ENCODE measurements at places on chromosomes 3 and 15. TPM values are rescaled to one million over a fixed set of nuclear protein-coding genes. Genes with fewer than 3 reads are reported as not detected.

DNA sequence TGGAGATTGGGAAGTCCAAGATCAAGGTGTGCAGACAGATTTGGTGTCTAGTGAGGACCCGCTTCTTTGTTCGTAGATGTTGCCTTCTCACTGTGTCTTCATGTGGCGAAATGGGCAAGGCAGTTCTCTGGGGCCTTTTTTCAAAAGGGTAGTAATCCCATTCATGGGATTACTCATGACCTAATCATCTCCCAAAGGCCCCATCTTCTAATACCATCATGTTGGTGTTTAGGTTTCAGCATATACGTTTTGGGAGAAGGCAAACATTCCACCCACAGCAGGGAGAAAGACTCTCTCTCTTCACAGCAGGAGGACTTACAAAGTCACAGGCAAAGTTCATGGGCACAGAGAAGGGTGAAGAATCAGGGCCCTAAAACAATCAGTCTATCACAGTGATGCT is 252.1 kb downstream of the RPLP1 start:
- ATAC-seq: no peak

GRCh38 chr3:172536505-172536904 is 13.3 kb upstream of the TNFSF10 start:
- ATAC-seq: no peak

- no peak for ATAC-seq
Observed at GRCh38 chr3:113253702-113254101, 42.3 kb downstream of the BOC start.

DNA sequence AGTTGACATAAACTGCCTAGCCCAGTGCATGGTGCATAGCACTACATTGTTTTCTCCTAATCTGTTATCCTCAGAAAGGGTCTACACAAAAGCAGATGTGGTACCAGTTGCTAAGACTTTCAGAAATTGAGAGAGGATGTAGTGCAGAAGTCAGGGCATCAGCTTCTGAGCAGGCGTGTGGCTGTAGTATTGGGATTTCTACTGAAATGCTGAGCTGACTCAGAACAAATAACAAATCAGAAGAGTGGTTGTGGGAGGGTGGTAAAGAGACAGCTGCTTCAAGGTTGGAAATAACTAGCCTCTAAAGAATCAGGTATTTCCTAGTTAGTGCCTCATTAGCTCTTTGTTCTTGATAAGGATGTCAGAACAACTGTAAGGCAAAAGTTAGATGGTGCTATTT is 161.3 kb downstream of the AKAP13 start:
- ATAC-seq: peak; percentile 83

- no peak for ATAC-seq
Observed at GRCh38 chr3:13195374-13195773, 122.1 kb upstream of the IQSEC1 start.

DNA sequence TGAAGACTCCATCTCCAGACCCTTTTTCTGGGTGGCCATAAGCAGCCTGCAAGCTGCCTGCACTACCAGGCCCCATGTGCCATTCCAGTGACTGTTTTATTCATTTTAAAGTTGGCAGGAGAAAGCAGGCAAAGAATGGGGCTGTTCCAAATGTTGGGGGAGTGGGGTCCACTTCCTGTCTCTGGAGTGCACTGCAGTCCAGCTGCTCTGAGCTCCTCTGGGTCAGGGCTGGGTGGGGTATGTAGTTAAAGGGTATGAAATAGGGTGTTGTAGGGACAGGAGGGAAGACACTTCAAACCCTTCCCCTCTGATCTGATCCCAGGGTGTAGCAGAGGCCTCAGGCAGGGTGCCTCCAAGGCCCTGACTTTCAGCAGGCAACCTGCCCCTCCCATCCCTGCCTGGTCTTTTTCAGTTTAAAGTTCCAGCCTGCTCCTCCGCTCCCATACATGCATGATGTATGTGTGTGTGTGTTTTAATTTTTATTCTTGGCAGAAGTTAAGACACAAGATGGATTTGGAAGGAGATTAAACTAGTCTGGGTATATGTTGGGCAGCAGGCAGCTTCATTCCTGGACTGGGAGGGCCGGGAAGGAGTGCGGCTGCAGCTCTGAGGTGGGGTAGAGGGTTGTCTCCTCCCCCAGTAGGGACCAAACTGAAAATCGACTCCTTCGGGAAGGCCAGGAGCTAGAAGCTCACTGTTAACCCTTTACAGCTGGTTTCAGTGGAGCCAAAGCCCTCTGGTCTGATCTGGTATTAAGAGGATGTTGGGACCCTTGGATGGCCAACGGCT is 17.3 kb downstream of the BOC start:
- ATAC-seq: no peak

GRCh38 chr15:84702961-84703482 is 12.9 kb downstream of the SEC11A start:
- peak; percentile 58 for ATAC-seq

DNA sequence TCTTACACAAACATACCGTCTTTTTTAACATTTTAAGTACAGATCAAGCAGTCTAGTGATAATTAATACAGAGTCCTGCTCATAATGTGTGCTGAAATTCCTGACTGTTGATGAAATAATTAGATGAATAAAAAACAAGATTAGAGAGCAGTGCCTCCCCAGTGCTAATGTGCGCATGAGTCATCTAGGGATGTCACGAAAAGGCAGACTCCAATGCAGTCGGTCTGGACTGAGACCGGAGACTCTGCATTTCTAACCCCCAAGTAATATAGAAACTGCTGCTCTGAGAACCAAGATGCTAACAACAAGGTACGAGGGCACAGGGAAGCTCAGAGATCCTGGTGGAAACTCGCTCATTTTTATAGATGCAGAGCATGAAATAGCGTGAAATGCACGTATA is 61.4 kb downstream of the COL8A1 start:
- ATAC-seq: no peak

- ATAC-seq: no peak
Observed at GRCh38 chr3:186216900-186217819, 108.3 kb upstream of the ETV5 start.

DNA sequence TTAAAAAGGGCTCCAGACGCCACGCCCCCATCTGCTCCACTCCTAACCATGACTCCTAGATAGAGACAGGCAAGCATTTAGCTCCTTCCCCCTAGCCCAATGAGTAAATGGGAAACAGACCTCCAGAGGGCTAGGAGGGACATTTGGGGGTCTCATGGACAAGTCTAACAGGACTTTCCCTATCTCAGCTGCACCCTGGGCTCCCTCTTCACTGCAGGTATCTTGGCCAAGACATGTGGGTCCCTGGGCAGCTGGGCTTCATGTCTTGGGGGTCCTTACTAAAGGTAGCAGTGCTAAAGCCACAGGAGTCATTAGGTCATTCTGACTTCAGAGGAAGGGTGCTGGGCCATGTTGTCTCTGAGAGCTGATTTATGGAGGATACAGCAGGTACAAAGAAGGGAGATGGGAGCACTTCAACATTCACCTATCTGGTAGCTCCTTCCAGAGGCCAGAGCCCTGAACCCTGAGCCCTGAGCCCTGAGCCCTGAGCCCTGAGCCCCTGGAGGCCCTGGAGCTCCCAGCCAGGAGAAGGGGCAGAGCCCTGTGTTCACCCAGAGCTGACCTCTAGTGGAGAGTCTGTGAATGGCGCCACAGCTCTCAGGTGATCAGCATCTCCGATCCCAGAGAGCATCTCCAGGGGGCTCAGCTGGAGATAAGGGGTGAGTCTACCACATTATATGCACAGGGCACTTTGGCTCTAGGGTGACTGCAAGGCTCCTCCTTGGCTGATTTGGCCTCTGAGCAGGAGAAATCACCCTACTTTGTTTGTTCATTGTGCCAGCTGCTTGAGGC is 40.1 kb upstream of the EPHB1 start:
- peak; percentile 34 for ATAC-seq

DNA sequence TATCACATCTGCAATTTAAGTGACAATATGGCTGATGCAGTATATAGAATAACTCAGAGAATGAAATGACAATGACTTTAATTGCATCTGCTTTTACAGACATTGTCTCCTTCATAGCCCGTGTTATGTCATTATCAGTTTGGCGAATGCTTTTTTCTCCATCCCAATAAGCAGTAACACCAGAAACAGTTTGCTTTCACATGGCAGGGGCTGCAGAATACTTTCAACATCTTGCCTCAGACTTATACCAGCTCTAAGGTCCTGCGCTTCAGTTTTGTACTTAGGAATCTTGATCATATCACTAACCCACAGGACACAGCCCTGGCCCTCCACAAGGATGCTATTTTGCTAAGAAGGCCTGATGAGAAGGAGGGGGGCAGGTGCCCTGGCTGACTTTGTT is 49.9 kb upstream of the SPESP1 start:
- no peak for ATAC-seq

GRCh38 chr15:48423896-48424475 is 92.8 kb downstream of the DUT start:
- ATAC-seq: no peak

- ATAC-seq: no peak
Observed at GRCh38 chr3:16143861-16144447, 30.5 kb upstream of the GALNT15 start.

- ATAC-seq: no peak
Observed at GRCh38 chr3:4582624-4583023, 89.5 kb downstream of the ITPR1 start.

GRCh38 chr15:48814286-48814685 is 3.4 kb upstream of the CEP152 start:
- ATAC-seq: no peak

DNA sequence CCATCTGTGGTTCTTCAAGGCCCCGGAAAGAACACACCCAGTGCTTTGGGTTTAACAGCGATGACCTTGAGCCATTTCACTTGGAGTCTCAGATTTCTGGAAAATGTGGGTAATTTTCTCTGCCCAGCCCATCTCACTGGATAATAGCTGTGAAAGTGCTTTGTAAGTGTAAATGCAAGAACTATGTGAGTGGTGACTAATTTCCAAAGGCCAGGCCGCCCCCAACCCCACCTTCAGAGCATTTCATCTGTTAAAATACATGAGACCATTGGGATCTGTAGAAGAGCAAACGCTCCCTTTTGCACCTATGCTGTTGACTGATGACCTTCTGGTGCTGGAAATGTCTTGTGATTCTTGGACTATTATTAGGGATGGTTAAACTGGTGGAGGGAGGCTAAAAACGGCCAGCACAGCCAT is 196.8 kb upstream of the LPP start:
- ATAC-seq: peak; percentile 38

- no peak for ATAC-seq
Observed at GRCh38 chr3:48273594-48274211, 32.8 kb downstream of the ZNF589 start.

GRCh38 chr15:93459396-93459795 is 370.4 kb upstream of the RGMA start:
- ATAC-seq: no peak

- ATAC-seq: peak; percentile 65
Observed at GRCh38 chr3:114221165-114221880, 16.1 kb downstream of the ZNF80 start.

- no peak for ATAC-seq
Observed at GRCh38 chr15:39747326-39747725, 35.3 kb downstream of the FSIP1 start.

- no peak for ATAC-seq
Observed at GRCh38 chr3:59106085-59106648, 56.3 kb upstream of the CFAP20DC start.

- ATAC-seq: no peak
Observed at GRCh38 chr3:89452066-89452465, 344.6 kb downstream of the EPHA3 start.

GRCh38 chr3:114803042-114803695 is 343.9 kb downstream of the ZBTB20 start:
- ATAC-seq: no peak

DNA sequence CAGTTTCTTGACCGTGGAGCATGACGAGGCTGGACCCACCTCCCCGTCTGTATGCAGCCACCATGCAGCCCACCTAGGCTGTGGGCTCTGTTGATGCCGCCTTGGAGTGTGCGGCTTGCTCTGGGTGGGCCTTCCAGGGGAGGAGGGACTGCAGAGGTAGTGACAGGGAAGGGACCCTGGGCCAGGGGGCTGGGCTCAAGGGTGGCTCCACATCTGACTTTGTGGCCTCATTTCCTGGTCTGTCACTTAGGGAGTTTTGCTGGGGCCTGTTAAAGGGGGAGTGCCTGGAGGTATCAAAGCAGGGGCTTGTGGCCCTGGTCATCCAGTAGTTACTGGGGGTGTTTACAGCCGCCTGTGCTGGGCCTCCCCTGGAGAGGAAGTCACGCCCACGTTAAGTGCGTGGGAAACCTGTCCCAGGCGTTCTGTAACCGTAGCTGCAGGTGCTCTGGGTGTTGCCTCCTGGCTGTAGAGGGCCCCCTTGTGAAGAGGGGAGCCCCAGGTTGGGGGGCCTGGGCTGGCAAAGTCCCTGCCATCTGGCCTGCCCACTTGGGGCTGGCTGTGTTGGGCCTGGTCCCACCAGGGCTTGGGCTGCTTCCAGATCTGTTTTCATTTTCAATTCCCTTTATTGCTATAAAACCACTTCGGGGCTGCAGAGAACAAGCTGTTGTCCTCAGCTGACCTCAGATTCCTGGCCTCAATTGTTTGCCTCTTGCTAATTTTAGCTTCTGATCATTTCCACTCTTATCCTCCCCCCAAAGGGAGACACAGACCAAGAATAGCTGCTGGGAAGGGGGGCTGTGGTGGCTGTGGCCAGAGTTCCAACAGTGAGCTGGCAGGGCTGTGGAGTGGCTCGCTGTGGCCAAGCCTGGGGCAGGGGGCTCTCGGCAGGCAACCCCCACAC is 26.5 kb downstream of the KLF13 start:
- ATAC-seq: peak; percentile 37

DNA sequence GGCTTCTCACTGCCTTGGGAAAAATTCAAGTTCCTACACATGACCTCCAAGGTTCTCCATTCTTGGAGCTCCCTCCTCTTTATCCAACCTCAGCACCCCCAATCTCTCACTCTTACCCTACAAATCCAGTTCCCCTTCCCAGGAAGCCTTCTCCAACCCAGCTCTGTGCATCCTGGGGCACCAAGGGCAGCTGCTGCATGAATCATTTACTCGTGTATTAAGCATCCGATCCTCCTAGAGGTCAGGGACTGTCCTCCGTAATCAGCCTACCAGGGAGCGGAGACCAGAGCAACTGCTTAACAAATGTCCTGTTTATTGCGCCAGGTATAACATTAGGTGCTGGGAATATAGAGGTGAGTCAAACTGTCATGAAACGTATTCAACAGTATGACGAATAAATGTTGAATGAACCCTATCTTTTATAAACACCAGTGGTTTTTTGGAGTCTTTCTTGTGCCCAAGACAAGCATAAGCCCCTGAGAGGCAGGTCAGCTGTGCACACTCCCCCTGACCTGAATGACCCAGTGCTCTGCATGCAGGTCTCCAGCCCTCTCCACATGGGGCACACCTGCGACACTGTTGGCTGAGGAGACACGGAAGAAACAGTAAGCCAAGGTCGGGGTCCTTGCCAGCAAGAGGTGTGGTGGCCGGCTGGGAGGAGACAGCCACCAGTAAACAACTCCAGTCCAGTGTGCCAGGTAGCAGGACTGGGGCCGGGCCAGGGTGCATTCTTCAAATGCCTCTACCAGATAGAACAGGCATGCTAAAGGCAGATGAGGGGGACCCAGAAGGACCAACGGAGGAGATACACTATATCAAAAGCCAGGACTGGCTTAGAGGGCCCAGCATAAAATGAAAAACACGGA is 27.6 kb downstream of the ANP32A start:
- no peak for ATAC-seq

LNP1 gene
- 1.4 TPM for total RNA-seq

RETNLB gene
- not detected for total RNA-seq

C3orf70 gene
- total RNA-seq: 0.04 TPM

FAM3D gene
- total RNA-seq: not detected

GP9 gene
- total RNA-seq: not detected

ANKRD28 gene
- total RNA-seq: 69.3 TPM

MYL3 gene
- total RNA-seq: not detected

WNT7A gene
- total RNA-seq: 0.29 TPM

SOX14 gene
- total RNA-seq: not detected

CAV3 gene
- not detected for total RNA-seq

HTR3E gene
- not detected for total RNA-seq

ADAMTS7 gene
- 4.4 TPM for total RNA-seq

CYP1A2 gene
- not detected for total RNA-seq

ALDH1A2 gene
- not detected for total RNA-seq

TEX55 gene
- total RNA-seq: not detected

FBXW12 gene
- total RNA-seq: not detected

All from activated T-helper 17 cell treated with anti-CD3 and anti-CD28 coated beads, Interleukin-2, amount 50 U/mL, for 72 hours (primary cell).